ENCODE measurements at places on chromosomes 1 and 21.

GRCh38 chr1:78755986-78756385 lies 106.4 kb downstream of the IFI44 start:
- DNase-seq = no peak

DNA sequence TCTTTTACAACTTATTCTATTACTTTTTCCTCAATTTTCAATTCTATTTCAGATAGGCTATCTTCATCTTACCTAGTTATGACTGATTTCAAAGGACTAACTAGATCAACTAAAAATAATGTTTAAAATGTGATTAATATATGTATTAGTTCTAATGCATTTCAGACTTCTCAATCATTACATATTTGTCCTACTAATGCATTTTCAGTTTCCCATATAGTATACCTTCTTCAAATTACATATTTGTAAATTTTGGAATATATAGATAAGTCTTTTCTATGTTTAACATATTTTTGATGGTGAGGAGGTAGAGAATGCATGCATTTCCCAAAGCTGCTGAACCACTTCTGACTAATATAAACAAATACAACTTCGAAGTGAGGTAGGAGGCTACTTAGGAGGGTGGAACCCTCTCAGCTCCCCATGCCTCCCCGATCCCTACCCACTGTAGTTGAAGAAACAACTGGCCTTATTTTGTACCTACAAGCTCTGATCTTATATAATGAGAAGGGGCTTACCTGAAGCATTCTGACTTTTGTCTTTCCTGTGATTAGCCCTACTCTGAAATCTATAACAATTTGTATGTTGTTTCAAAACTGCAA lies 1.7 kb downstream of the TRMT1L start:
- no peak for DNase-seq

- DNase-seq = no peak
Observed at GRCh38 chr1:147853391-147853790, 49.2 kb upstream of the GJA8 start.

GRCh38 chr1:36352910-36353878 lies 29.7 kb upstream of the EVA1B start:
- no peak for DNase-seq

DNA sequence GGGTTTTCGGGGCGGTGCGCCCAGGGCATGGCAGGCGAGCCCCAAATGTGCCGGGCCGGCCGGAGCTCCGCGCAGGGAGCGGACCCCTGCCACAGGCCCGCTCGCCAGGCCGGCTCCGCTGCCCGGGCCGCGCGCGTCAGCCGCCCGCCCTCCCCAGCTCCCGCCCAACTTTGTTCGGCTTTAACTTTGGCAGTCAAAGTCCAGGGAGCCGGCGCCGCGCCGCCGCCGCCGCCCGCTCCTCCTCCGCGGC lies 488 bp downstream of the SLC35D1 start:
- DNase-seq = no peak

GRCh38 chr1:4510276-4510691 lies 144.1 kb upstream of the AJAP1 start:
- no peak for DNase-seq

Measured in stimulated activated CD8-positive, alpha-beta memory T cell treated with anti-CD3 and anti-CD28 coated beads, Interleukin-2, amount 100 ng/mL, for 48 hours (primary cell).